ENCODE measurements at places on chromosomes 5 and 9.

DNA sequence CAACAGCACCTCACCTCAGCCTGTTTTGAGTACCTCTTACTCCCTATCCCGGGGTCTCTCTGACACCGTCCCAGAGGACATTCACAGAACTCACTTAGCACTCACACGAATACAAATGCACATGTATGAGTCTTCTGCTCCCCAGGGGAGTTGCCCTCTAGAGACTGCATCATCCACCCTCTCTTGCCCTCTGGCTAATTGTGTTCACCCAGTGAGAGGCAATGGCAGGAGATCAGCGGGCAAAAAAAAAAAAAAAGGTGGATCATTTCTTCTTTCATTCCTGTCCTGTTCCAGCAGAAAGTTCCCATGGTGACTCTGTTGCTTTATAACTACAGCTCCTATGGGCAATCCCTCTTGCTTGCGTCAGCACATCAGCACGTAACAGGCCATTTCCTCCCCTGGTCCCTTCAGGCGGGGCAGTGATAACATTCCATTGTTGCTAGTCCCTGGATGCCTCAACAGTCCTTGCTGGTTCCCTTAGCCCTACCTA lies 23.5 kb upstream of the SNX2 start:
- no peak for DNase-seq

DNA sequence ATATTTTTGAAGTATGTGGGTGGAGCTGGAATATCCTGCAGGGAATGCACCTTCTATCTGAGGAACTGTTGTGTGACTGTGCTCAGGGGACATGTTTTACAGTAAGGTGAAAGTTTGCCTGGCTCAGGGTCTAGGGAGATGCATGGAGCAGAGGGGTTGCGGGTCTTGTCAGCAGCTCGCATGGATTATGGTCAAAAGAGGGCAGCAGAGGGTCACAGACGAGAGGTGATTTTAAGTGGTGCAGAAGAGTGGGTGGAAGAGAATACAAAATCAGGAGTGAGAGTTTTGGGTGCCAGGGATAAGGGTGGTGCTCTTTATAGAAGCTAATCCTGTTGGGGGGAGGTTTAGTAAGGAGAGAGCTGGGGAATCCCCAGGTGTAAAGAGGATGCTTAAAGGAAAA lies 53.5 kb upstream of the GRIN3A start:
- no peak for DNase-seq

GRCh38 chr5:178449163-178450070 lies 140.8 kb downstream of the COL23A1 start:
- no peak for DNase-seq

DNA sequence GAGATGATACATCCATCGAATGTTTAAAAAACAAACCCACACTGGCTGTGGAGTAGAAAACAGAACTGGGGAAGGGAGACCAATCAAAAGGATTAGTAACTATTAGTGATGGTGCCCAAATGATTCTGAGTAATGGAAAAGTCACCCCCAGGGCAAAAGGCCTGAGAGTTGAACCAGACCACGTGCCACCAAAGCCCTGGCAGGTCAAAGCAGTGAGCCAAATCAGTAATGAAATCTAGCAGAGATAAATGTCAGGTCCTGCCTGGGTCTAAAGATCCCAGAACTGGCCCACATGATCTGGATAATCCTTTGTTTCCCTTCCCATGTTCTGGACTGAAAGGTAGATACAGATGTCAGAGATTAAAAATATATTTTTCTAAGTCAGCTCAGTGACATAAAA lies 9.4 kb downstream of the OTULINL start:
- no peak for DNase-seq
